NCI-H460 (cell line): ENCODE measurements at places on chromosomes 3 and 15. TPM values are rescaled to one million over a fixed set of nuclear protein-coding genes. Genes with fewer than 3 reads are reported as not detected.

The CHDH gene
- total RNA-seq: 0.57 and 1.2 TPM in 2 replicates

DNA sequence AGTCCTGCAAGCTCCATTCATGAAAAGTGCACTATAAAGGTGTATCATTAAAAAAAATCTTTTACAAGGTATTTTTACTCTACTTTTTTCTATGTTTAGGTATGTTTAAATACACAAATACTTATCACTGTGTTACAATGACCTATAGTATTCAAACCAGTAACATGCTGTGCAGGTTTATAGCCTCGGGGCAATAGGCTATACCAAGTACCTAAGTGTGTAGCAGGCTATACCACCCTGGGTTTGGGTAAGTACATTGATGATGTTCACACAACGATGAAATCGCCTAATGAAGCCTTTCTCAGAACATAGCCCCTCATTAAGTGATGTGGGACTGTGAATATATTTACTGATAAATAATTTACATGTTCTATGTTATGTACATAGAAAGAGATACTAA lies 104.6 kb downstream of the ATP1B3 start:
- DNase-seq: no peak

- no peak for DNase-seq
Measured at GRCh38 chr3:69323941-69324340, 61.9 kb downstream of the FRMD4B start.

DNA sequence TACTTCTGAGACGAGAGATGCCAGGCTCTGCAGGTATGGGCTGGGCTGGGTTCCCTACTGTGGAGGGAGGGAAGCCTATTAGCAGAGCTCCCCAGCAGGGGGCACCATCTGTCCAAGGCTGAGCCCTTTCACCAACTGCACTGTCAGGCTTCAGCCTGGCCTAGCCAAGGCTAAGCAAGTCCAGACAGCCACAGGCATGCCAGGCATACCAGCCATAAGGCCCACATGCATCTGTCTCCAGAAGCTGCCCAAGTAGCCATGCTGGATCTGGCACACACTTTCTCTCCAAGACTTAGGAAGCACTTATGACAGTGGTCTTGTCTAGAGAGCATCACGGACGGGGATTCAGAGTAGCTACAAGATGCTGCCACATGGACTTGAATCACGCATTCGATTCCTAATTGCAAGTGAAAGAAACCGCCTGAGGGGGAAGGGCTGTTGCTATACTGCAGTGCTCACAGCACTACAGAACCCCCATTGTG lies 28.3 kb downstream of the RUVBL1 start:
- peak; percentile 55 for DNase-seq

DNA sequence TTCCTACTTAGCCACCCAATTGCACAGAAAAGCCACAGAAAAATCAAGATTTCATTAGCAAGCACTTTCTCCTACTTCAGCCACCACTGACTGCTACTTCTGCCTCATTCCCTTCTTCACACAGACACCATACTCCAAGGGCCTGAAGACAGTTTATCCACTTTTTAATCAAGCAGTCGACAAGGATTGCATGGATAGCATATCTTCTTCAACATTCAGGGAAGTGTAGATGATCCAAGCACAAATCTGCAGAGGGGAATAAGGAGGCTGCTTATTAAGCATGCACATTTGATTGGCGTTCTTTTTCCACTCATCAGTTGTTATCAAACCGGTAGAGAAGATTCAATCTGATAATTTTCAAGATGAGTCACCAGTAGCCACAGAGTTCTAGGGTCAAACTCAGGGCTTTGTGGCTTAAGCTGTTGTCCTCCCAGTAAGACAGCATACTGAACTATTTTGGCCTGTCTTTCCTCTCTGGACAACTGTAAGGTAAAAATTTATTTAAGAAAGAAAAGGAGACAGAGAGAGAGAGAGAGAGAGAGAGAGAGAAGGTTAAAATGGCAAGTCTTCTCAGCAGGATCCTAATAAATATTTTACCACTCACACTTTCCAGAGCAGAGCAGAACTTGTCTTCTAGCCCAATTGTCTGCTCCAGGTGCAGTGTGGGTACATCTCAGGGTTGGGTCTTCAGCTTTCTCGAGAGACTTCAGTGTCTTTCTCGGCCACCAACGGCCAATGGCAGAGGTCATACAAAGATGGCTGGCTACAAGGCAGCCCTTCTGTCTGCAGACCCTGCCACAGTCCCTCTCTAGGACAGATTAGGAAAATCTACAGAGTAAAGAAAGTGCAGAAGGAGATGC lies 80.6 kb upstream of the BHLHE40 start:
- no peak for DNase-seq

The GOLGA8S gene
- total RNA-seq: not detected in 2 replicates

GRCh38 chr3:125611908-125612307 lies 16.6 kb upstream of the OSBPL11 start:
- DNase-seq: no peak

The NPAP1 gene
- total RNA-seq: not detected in 2 replicates

- DNase-seq: no peak
Measured at GRCh38 chr3:186516646-186517045, 27.5 kb downstream of the CRYGS start.

The SCN5A gene
- 0.06 and 0.10 TPM in 2 replicates for total RNA-seq

DNA sequence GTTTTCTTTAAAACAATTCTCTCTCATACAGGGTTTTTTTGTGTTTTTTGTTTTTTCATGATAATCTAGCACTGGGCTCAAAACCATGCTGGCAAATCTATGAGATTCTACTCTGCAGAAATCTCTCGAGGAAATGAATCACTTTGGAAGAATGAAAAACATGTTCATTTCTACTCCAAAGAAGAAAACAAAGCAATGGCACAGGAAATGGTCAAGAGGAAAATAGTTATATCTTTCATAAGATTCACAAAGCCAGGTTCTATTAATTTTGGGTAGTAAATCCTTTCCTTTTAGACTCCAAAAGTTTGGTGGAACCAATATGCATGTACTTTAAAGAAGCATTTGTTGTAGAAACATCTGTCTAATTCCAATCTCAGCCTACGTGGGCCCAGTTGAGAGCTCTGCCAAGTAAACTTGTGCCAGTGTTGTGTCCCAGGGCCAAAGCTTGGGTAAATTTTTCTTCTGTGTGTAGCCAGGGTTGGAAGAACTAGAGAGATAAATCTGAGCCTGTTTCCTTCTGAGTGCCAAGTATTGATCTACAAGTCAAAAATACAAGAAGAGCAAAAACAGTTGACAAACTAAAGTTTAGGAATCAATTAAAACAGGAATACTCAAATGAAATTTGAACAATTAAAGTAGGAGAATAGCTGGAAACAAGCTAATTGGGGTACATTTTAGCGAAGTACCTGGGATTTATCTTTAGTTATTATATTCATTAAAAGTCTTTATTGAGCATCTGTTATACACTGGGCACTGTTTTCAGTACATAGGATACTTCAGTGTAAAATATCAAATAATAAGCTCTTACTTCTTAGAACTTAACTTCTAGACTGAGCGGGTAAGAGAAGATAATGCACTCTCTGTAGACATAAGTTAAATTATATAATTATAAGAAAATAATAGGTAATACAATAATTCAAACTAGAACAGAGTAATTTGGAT lies 657.5 kb upstream of the NECTIN3 start:
- no peak for DNase-seq

- no peak for DNase-seq
Measured at GRCh38 chr3:66998904-66999235, 763 bp downstream of the KBTBD8 start.

GRCh38 chr3:99549957-99550603 lies 88.3 kb upstream of the COL8A1 start:
- DNase-seq: no peak

DNA sequence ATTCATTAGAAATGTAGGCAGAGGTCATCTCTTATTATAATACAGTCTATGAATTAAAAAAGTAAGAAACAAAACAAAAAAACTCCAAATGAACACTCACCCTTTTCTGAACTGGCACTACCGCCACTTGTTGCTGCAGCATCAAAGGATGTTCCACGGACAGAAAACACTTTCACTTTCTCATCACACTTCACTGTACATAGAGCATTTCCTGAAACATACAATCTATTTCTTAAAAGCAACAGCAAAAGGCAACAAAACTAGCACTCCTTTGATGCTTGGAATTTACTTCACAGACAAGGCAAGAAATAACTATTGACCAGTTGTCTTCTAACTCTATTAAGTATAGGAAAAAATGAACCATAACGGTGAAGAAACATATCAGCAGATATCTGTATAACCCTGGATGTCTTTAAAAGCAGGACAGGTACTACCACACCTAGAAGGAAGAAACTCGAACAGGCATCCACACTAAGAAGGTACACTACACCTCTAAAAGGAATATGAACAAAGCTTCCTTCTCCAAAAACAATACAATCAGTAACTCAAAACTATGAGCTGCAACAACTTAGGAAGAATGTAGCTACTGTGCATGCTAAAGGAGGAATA lies 24.9 kb downstream of the ETFA start:
- DNase-seq: no peak

DNA sequence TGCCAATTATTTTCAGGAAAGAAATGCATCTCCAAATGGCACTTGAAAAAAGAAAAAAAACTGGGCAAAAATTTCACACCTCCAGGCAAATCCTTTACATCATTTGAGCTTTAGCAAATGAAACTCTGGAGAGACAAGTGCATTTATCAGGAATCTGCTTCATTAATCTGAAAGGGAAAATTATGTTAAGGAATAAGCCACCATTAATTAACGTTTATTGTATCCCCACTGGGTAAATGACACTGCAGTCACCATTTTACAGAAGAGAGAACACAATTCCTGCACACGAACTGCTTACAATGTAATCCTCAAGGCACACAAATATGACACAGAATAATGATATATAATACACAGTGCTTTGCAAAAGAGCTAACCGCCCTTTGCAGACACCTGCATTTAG lies 217.3 kb downstream of the OSBPL10 start:
- no peak for DNase-seq

The ADCY5 gene
- 0.20 TPM in 1 of 2 replicates, not detected in the other for total RNA-seq

DNA sequence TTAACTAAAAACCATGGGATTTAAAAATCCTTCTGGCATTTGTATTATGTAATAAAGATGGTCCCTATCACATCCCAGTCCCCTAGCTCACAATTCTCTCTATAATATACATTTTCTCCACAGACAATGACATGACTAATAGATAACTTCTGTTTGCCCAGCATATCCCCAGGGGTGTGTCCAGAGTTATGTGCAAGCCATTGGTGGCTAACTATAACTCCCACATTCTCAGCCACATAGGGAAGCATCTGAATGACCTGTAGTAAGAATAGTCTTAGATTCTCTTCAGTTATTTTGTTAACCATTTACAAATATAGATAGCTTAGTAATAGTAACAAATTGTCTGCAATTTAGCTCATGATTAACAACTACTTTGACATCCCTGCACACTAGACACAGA lies 52.2 kb upstream of the RBSN start:
- no peak for DNase-seq

DNA sequence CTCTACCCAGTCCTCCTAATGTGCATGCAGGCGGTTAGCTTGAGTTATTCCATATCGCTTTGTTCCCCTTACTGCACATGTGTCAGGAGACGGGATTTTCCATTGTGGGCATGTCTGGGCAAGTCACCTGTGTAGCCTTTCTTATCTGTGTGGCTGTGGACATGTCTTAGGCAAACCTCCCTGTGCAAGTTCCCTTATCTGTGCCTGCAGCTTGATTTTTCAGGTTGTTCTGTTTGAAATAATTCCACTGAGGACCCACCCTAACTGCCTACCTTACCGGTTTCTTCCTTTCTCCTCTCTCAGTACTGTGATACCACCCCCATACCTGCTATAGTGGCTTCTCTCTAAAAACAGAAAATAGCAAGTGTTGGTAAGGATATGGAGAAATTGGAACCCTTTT lies 113.6 kb downstream of the NEO1 start:
- DNase-seq: no peak

DNA sequence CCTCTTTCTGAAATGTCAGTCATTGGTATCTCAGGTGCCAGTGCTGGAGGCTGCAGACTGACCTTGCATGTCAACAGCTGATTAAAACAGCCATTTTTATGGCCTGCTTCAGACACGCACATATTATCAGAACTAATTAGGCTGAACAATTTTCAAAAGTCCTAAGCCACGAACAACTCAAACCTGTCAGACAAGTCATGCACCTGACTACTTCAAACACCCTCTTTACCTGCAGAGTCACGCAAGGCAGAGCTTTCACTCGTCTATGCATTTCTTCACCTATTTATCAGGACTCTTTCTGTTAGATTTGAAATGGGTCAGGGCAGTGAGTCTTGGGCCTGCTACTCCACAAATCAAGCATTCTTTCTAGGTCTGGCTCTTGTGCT lies 26.7 kb downstream of the CLK3 start:
- DNase-seq: no peak

- DNase-seq: no peak
Measured at GRCh38 chr3:120148187-120148949, 54.1 kb upstream of the GSK3B start.

The SERINC4 gene
- 0.12 TPM in 1 of 2 replicates, not detected in the other for total RNA-seq

- DNase-seq: no peak
Measured at GRCh38 chr3:108017587-108017986, 73.2 kb downstream of the CD47 start.

DNA sequence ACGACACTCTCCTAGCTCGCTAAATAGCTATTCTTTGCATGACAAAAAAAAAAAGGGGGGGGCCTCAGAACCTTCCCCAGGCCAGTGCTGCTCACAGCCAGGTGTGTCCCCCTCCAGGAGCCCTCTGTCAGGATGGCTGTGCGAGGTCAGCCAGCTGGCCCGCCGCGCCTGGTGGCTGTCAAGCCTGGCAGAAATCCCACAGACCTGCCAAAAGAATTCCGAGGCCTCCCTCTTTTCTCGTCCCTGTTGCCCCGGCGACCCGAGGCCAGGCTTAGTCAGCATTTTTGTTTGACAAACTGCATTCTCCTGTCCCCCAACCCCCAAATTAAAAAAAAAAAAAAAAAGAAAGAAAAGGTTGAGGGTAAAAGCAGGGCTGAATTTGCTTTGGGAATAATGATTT lies 61.9 kb downstream of the TM4SF4 start:
- DNase-seq: no peak

The GTF2A2 gene
- total RNA-seq: 113 and 138 TPM in 2 replicates

GRCh38 chr3:134810850-134811249 lies 15.8 kb downstream of the EPHB1 start:
- no peak for DNase-seq

The APOD gene
- total RNA-seq: 0.15 TPM in 1 of 2 replicates, not detected in the other

DNA sequence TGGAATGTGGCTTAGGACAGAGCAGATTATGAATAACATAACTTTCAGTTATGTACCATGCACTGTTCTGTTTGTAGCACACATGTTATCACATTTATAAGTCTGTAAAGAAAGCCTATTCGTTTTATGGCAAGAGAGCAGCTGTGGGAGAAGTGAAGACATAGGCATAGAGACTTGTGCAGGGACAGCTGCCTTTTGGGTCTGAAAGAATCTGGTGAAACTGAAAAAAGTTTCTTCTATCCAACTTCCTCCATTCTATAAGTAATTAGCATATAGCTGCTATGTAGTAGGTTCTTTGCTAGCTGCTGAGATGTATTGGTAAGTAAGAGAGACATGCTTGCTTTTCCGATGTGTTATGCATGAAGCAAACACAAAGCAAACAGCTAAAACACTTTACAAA lies 1095.4 kb upstream of the CADM2 start:
- no peak for DNase-seq

- no peak for DNase-seq
Measured at GRCh38 chr15:47768735-47769134, 51.4 kb downstream of the SEMA6D start.
